ENCODE measurements at places on chromosomes 11 and 22.

- no peak for DNase-seq
These were observed 16.9 kb downstream of the CCDC15 start for GRCh38 chr11:124970925-124971324.

GRCh38 chr11:126996036-126996804 lies 4.3 kb downstream of the KIRREL3 start:
- DNase-seq = no peak

DNA sequence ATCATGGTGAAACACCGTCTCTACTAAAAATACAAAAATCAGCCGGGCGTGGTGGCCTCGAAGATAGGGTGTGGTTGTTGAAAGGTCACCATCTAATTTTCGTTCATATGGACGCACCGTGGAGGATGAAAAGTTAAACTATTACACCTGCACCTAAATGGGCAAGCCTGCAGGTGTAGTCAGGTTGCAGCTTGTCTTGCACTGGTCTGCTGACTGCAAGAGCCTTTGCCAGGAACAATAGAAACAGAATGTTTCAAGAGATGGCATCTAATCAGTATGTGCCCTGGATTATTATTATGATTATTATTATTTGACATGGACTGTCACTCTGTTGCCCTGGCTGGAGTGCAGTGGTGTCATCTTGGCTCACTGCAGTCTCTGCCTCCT lies 908 bp downstream of the NADSYN1 start:
- DNase-seq = no peak

DNA sequence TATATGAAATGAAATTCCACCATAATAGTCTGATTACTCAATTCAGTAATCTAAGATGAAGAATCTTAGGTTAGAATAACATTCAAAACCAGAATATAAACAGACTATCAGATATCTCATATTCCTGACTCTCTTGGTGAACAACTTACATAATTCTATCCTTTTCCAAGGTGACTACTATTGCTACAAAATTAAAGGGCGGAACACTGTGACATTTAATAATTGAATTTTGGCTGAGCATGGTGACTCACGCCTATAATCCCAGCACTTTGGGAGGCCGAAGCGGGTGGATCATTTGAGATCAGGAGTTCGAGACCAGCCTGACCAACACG lies 34.4 kb downstream of the RDX start:
- no peak for DNase-seq

DNA sequence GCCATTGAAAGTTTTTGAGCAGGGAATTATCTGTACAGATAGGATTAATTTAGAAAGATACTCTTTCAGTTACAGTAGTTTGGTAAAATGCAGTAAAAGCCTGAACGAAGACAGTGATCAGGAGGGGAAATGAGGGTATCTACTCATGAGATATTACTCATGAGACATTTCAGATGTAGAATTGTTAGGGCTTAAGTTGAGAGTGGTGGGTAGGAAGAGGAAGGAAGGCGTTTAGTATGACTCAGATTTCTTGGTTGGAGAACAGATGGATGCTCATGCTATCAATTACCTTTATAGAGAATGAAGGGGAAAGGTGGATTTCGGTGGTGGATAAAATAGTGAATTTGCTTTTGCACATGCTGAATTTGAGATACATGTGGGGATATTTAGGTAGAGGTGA lies 15.8 kb downstream of the CCDC81 start:
- DNase-seq = no peak

DNA sequence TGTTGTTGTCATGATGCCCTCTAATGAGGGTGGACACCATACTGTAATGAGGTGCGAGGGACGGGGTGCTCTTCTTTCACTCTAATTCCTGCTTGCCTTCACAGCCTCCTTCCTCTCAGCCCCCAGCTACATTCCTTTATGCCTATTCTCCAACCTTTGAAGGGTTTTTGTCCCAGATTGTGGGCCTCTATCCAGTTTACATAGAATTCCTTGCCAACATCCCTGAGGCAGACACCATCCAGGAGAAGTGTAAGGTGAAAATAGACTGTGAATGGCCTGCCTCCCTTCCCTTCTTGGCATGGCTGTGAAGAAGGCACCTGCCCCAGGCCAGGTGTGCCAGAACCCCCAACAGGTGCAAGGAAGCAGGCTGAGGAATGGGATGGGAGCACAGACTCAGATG lies 122.3 kb downstream of the CHST1 start:
- no peak for DNase-seq

- no peak for DNase-seq
These were observed 10.7 kb downstream of the MAML2 start for GRCh38 chr11:96332126-96332771.

DNA sequence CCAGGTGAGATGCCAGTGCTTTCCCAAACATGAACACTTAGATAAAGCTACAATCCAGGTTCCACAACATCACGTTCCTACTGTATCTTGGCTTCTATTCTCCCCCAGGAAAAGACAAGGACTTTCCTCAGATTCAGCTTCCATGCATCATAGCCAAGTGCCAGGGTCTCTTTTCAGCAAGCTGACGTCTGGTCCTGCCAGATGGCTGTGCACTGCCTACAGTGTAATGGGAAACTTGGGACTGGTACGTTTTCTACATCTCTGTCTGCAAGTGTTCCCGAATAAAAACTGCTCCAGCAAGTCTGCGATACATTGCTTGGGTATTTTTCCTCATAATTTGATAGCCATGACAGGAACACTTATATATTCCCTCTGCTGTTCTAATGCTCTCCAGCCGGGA lies 412.5 kb downstream of the FAM181B start:
- DNase-seq = no peak

- DNase-seq = no peak
These were observed 95.4 kb downstream of the TIMP3 start for GRCh38 chr22:32896891-32897290.

DNA sequence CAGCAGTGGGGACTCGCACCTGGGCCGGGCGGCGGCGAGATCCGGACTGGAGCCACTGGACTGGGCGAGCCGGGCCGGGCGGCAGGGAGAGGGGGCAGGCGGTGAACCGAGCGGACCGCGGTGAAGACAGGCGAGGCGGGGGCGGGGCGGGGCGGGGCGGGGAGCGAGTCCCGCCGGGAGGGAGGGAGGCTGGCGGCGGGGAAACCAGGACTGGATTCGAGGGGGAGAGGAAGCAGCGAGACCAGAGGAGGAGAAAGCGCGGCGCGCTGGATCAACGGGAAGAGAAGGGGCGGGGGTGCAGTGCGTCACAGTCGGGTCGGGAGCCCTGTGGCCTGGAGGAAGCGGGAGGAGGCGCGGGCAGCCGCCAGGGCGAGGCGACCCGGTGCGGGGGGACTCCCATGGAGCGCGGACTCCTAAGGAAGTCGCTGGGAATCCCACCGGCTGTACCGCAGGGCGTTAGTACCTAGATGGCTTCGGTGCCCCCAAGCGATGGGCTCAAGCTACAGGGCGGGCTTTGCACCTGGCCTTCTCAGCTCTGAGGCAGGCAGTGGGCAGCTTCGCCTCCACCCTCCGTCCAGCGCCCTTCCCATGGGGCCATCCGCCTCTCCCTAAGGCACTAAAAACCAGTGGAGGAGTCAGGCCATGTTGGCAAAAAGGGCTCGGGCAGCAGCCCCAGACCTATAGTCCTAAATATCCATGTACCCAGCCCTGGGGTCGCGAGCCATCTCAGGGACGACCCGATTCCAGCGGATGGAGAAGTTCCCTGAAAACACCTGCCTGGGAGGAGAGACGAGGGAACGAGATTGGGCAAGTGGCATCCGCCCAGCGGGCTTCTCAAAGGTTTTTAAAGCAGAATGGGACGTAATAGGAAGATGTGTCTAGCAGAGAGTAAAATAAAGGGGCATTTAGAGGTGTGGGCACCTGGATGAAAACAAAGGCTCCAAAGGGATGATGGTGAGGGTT lies at the start of gene TMEM121B:
Gene TMEM121B (minus strand): TSS at position 128 of the 963 bp plus-strand sequence. CDS start 233 bp downstream, outside the sequence.
- DNase-seq = no peak

DNA sequence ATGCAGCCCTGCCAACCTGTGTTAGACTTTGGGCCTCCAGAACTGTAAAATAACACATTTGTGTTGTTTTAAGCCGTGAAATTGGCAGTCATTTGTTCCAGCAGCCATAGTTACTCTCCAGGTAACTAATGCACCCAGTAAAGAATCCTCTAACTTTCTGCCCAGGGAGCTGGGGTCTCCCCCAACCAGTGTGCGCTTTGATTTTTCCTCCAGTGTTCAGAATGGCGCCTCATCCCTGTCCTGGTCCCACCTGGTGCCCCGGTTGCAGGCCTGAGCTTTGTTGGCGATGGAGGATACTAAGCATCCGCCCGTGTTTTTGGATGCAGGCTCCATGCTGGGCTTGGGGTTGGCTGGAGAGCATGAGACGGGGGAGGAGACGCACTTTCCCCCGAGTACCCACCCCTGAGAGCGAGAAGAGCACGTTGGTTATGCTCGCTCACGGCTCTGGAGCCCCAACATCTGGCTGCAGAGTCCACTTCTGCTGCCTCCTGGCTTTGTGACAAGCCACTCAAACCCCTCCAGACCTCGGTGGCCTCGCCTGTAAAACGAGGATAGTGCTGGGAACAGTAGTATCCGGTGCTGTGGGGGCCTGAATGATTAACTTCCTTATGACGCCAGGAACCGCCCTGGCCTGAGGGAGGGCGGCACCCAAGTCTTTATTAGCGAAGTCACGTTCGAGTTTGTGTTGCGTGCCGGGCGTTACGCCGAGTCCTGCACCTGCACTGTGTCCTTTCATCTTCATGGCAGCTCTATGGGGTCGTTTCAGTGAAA lies 25.8 kb downstream of the MRGPRD start:
- DNase-seq = no peak

- DNase-seq = peak; percentile 49
These were observed 12.7 kb upstream of the TREH start for GRCh38 chr11:118691926-118692830.

DNA sequence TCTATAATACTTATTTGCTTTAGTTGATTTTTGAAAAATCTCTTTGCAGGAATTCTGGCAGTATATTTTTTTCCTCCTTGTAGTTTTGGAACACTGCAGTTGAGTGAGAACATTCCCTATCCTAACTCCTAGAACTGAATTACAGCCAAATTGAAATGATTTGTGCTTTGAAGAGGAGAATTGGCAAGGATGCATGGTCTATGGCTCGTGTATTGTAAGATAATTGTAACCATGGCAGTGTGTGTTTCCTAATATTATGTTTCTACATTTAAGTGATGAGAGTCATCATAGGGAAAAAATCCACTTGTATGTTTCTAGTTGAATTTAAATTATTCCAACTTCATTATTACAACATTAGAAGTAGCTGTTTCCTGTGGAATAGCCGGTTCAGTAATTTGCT lies 80.9 kb upstream of the MYO18B start:
- no peak for DNase-seq

GRCh38 chr11:130330101-130330684 lies 15.5 kb upstream of the ZBTB44 start:
- no peak for DNase-seq

DNA sequence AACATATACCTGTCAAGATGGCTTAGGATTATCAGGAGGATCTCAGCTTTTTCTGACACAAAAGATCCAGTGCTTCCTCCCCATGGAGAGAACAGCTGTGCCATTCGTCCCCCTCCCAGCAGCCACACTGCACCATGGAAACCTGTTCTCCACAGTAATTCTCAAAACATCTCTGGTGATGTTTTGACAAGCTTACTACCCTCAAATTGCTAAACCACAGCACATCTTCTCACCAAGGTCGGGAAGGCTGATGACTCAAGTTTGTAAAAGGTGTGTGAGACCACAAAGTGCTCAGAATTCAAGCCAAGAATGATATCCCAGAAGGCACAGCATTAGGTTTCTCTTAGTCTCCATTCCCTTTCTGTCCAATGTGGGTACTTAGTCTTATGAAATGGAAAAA lies 3.9 kb upstream of the RAB38 start:
- no peak for DNase-seq

- no peak for DNase-seq
These were observed 3.1 kb upstream of the RAG2 start for GRCh38 chr11:36601155-36601554.

DNA sequence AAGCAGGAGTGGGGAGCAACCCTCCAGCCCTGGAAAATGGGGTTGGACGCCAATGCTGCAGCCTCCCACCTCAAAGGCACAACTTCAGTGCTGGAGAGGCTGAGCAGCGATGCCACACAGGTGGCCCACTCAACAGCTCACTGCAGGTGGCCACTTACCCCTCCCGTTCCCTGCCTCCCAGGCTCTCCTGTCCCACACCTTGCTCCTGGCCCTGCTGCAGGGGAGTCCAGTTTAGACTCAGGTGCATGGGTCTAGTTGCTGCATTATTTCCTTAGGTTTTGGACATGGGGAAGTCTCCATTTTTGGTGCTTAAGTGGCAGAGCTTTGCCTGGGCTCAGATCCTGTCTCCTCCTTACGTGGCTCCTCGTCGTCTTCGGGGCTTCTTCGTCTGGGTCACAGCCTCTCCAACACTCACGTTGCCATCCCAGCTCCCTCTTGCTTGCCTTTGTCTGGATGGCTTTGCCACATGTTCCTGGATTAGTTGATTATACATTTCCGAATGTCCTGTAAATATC lies 898.3 kb downstream of the BRD1 start:
- no peak for DNase-seq

DNA sequence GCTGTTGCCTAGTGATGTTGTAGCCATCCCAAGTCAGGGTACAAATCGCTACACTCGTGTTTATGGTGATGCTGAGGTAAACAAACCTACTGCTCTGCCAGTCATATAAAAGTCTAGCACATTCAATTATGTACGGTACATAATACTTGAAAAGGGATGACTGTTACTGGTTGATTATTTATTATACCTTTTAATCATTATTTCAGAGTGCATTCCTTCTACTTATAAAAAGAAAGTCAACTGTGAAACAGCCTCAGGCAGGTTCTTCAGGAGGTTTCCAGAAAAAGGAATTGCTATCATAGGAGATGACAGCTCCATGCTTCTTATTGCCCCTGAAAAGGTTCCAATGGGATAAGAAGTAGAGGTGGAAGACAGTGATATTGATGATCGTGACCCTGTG lies 652.5 kb upstream of the KIRREL3 start:
- no peak for DNase-seq

GRCh38 chr11:15101072-15101709 lies 13.5 kb upstream of the INSC start:
- no peak for DNase-seq

DNA sequence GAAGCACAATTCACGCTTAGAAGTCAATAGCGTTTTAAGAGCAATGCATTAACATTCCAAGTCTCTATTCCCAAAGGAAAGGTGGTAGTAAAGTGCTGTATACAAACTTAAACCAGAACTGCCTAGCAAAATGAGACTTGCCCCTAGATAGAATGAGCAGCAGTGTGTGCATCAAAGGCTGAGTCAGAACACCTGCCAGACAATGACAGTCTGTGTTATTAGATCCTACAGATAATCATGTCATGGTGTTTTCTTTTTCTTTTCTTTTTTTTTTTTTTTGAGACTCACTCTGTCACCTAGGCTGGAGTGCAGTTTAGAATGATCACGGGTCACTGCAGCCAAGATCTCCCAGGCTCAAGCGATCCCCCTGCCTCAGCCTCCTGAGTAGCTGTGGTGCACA lies 1.6 kb downstream of the RTCB start:
- no peak for DNase-seq
